ENCODE measurements at places on chromosomes 1 and 21. TPM values are rescaled to one million over a fixed set of nuclear protein-coding genes. Genes with fewer than 3 reads are reported as not detected.

The VAV3 gene
- polyA plus RNA-seq, result 4.5 TPM

The RPAP2 gene
- 16.6 TPM for polyA plus RNA-seq

- DNase-seq, result no peak
Observed at GRCh38 chr1:204435381-204435831, 23.8 kb upstream of the PPP1R15B start.

- no peak for DNase-seq
Observed at GRCh38 chr1:231887866-231888265, 261.3 kb downstream of the DISC1 start.

GRCh38 chr1:28456078-28456477 is 49.8 kb upstream of the RCC1 start:
- DNase-seq, result no peak

- no peak for DNase-seq
Observed at GRCh38 chr21:38790961-38791360, 14.8 kb upstream of the ETS2 start.
